Osteocyte (in vitro differentiated cells): ENCODE measurements at places on chromosomes 12 and 14. TPM values are rescaled to one million over a fixed set of nuclear protein-coding genes. Genes with fewer than 3 reads are reported as not detected.
A peak's percentile ranks its signal among the peaks of the same experiment; 100 is the strongest.

SEL1L gene
- 140 and 146 TPM in 2 replicates for total RNA-seq

MYG1 gene
- total RNA-seq = 72.5 and 80.5 TPM in 2 replicates

INSM2 gene
- not detected in 2 replicates for total RNA-seq

SAV1 gene
- total RNA-seq = 47.9 and 48.4 TPM in 2 replicates

GRCh38 chr12:132054983-132055382, 89.1 kb downstream of the DDX51 start:
- DNase-seq = no peak

DNA sequence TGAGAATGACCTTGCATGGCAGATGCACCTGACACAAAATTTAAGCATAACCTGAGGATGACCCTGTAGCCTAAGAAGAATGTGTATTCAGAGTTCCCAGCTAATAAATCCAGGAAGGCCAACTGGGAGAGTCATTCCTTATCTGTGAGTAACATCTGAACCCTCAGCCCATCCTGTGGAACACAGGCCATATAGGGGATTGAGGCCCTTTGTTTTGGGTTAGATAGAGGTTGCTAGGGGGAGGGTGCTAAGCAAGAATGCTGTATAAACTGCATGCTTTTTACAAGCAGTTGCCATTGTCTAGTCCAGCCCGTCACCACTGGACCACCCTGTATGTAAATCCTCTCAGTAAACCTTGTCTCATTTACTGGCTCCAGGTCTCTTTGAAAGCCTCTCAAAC, 77.0 kb downstream of the BICD1 start:
- no peak for DNase-seq

DNA sequence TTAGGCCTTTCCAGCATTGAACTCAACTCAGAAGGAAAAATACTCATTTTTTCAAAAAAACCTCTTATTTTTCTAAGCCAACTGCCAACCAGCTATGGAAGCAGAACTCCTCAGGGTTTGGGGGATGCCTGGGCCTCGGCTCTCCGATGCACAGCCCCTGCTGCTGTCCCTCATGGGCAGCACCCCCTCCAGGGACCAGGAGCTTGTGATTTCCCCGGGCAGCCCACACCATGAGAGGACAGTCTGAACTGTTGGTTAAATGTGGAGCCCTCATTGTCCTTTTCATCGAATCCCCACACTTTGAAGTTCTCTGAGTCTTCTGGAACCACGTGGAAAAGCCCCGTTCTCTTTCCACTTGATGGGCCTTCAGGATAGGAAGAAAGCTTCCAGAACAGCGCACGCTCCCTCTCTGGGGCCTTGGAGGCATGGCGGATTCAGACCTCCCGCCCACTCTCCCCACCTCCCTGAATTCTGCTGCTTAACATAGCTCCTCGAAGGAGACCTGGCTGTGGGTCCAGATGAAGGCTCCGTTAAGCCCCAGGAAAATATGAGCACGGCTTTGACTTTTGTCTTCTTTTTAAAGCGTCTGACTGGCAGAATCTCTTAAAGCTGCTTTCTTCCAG, 156.6 kb downstream of the CALM1 start:
- DNase-seq = no peak

GRCh38 chr12:1611803-1612572, 17.0 kb upstream of the WNT5B start:
- DNase-seq = no peak

DNA sequence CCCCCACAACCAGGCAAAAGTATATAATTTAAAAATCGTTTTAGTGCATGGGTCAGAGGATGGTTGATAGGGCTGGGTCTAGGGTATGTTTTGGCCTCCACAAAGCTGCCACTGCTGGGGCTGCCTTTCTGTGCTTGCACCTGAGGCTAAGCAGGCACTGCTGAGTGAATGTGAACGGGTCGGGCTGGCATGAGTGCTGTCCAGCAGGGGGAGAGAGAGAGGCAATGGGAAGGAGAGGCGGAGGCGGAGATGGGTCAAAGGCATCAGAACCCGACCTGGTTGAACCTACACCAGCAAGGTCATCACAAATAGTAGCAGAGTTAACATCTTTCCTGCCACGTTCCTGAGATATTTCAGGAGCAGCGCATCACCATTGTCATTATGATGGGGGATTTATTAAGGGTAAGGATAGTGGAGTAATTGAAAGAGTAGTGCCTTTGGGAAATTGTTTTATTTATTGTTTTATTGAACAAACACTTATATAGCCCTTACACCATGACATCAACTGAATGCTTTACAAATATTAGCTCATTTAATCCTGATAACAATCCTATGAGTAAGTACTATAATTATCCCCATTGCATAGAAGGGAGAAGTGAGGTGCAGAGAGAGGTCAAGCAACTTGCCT, 5.8 kb upstream of the NRXN3 start:
- DNase-seq = no peak

- DNase-seq = no peak
These were observed 113.7 kb downstream of the TRAFD1 start for GRCh38 chr12:112239020-112239419.

DNA sequence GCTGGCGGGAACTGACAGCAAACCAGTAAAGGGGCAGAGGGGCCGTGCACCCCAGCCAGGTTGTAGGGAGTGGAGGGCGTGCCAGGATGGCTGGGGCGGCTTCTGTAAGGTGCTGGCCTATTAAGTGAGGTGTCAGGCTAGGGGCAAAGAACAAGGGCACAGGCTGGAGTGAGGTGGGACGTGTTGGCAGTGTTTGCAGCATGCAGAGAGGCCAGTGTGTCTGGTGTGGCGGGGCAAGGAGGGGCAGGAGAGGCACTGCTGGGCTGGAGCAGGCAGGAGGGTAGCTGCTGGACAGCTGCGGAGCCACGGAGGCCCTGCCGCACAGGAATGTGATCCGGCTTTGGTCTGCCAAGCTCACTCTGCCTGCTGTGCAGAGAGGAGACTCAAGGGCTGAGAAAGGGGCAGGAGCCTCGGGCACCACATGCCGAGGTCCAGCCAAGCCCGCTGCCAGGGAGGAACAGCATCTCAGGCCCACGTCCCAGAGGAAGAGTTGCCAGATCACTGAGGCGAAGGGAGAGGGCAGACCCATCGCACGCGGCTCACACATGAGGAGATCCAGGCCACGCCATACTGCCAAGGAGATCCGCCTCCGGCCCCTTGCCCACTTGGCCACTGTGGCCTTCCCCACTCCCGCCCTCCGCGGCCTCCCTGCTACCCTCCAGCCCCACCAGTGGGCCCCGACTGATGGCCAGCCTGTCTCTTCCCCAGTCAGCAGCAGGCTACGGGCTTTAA, 46.8 kb downstream of the AMN start:
- DNase-seq = no peak

DNA sequence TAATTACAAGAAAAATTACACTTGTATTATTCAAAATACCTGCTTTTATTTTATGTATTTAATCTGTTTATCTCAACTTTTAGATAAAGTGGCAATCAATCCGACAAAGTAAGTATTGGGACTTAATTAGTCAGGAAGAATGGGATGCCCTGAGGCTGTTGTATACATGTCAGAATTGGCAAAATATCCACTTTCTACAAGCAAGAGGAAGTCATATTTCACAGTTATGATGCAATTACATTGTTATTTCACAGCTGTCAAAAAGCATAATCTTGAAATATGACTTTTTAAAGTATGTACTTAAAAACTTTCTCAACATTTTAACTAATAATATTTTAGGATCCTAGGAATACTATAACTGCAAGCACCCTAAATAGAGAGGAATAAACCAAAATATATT, 357.1 kb upstream of the MGAT4C start:
- DNase-seq = no peak

GRCh38 chr12:78726854-78727253, 137.7 kb upstream of the SYT1 start:
- DNase-seq = no peak

GRCh38 chr12:94768398-94769046, 118.2 kb upstream of the TMCC3 start:
- no peak for DNase-seq

- no peak for DNase-seq
These were observed 22.6 kb downstream of the DERA start for GRCh38 chr12:15933751-15934150.

DNA sequence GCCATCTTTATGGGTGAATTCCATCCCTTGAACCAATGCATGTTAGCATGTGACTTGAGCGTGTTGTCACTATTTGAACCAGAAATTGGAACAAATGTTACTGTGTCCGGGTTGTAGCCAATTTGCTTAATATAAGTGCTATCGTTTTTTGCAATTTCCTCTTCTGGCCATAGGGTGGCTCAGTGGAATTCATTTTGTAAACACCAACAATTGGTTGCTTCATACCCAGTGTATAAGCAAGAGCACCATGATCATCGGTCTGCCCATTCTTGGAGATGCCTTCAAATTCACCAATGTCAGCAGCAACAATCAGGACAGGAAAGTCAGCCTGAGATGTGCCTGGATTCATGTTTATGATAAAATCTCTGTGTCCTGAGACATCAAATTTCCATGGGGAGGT, 5.0 kb upstream of the NEDD1 start:
- no peak for DNase-seq

DNA sequence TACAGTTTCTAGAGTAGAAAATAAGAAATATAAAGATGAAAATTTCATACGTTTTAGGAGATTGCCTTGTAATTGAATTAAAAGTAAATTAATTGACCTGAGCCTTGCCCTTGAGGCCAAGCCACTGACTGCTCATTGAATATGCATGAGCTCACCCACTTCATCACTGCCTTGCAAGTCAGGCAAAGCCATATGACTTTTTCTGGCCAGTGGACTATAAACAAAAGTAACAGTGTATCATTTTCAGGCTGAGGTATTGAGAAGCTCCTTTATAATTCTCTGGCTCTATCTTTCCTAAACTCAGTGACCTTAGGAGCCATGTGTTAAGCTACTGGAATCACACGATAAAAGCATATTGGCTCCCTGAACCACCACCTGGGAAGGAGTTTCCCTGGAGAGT, 369.3 kb downstream of the NUAK1 start:
- DNase-seq = no peak

DNA sequence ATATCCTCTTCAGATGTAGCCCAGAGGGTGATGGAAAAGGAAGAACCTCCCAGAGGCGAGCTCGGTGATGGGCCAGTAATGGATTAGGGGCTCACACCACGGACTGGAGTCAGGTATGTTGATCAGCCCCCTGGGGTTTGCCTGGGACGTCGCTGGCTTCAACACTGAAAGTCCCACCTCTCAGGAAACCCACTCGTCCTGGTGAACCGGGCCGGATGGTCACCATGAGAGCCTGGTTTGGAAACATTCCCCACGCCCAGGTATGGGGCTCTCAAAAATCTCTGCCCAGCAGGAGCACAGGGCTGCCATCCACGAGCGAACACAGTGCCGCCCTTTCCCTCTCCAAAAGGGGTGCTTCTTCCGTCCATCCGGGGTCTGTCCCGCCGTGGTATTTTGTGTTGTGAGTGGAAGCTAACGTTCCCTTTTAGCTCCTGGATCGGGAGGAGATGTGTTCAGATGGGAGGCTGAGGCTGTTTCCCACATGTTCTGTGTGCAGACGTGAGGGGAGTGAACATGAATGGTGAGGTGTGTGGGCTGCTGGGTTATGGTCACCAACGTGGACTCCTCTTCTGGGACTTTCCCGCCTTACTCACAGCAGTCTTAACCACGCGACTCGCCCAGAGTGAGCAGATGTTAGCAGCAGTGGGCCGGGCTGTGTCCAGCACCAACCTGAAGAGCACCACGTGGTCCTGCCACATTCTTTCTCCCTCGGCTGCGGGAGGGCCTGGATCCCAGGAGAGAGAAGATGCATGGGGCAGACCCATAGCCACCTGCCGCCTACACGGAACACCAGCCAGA, 139.2 kb downstream of the KIF26A start:
- peak; percentile 71 for DNase-seq
